ENCODE measurements at places on chromosomes 12 and 14.

DNA sequence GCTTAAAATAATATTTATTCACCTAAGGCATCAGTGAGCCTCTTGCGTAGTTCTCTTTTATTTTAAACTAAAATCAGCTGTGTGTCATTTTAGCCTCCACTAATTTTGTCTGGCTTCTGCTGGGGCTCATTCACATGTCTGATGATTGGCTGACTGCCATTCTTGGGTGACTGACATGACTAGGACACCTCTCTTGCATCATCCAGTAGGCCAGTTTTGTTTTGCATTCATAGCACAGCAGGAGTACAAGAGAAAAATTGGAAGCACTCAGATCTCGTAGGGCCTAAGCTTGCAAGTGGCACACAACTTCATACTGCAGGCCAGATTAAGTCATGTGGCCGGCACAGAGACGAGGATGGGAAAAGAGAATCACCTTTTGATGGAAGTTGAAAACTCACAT, 1226.5 kb downstream of the GALC start:
- H3K4me3 ChIP-seq, result no peak overlapping the region
- H3K36me3 ChIP-seq, result no peaks in the 10 kb centered on the region
- no peak for DNase-seq
- H3K27ac ChIP-seq, result no peak overlapping the region

DNA sequence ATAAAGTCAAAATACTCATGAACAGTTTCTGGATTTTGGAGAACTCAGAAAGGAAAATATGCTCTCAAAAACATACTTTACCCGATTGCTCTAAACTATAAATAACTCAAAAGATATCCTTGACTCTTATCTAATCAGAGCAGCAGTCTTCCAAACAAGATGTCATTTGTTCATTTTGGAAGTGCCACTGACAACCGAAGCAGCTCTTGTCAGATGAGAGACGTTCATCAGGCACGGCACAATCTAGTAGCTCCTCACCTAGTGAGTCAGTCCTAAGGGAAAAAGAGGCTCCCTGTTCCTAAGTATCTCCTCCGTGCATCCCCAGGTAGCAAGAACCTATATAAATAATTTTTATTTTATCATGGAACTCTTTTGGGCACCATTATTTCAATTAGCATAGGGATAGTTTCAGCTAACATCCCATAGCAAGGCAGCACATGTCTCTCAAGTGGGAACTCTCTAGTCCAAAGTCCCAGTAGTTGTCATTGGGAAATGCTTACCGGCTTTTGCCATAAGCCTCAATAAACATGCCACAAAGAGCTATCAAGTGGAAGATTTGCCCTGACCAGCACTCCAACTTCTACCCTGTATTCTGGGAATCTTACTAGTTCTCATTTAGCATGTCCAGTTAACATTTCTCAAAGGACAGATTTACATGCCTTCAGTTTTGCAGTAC, 14.1 kb upstream of the TMEM263 start:
- H3K27ac ChIP-seq, result no peak overlapping the region
- peaks cover 43% of the 10 kb centered on the region for H3K27me3 ChIP-seq
- DNase-seq, result no peak
- H3K4me3 ChIP-seq, result no peak overlapping the region
- H3K4me1 ChIP-seq, result no peaks in the 10 kb centered on the region

- H3K27me3 ChIP-seq, result no peaks in the 10 kb centered on the region
- no peak for DNase-seq
- H3K36me3 ChIP-seq, result no peaks in the 10 kb centered on the region
- no peak overlapping the region for H3K27ac ChIP-seq
Measured at GRCh38 chr14:29618323-29619067, 309.2 kb downstream of the PRKD1 start.

DNA sequence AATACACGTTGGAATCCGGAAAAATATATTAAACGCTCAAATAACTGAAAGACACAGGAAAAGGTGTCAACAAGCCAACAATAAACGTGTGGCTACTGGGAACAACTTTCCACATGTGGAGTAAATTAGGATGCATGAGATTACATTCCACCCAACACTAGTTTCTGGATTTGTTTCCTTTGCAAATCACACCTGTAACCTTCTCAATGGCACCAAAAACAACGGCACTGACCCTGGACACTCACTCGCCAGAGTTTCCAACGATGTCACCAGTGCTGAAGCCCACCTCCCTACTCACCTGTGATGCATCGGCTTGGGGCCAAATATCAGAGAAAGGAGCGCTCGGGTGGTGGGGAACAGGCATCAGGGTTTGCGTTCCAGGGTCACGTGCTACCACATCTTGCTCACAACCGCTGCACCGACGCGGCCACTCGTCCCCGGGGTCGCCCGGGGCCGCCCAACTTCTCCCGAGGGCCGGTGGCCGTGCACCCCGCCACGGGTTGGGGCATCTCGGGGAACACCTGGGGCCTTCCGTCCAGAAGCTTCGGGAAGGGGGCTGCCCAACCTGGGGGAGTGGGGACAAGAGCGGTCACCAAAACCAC, 629 bp downstream of the PRDM4 start:
- peak; percentile 17 for DNase-seq
- peak overlapping the region; percentile 79 for H3K4me3 ChIP-seq
- peaks cover 6% of the 10 kb centered on the region for H3K36me3 ChIP-seq

GRCh38 chr12:72390146-72390545, 118.0 kb downstream of the TRHDE start:
- H3K36me3 ChIP-seq, result no peaks in the 10 kb centered on the region
- no peak for DNase-seq
- no peak overlapping the region for H3K27ac ChIP-seq
- H3K4me1 ChIP-seq, result no peaks in the 10 kb centered on the region

DNA sequence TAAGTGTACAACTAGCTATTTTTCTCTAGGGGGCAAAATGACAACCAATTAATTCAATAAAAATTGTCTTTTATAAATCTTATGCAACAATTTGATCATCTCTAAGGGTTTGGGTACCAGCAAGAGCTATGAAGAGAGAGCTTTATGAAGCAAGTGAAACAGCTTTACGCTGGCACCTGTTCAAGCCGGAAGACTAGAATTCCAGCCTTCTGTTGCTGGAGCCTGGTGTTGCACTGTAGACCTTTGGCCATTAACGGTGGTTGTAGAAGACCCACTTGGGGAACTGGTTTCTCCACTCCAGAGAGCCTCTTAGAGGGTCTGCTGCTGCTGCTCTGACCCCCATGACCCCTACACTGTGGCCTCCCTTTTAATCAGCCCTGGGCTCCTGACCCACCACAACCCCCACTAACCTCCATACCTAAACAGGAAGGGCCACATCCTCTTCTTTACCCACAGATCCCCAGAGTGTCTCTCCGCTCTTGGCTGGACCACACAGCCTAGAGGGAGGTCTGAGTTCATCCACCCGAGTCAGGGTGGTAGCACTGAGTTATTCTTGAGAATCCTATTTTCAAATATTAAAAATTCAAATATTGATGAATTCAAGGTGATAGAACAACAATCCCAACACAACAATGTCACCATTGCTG, 54.6 kb upstream of the STON2 start:
- H3K4me1 ChIP-seq, result no peaks in the 10 kb centered on the region

DNA sequence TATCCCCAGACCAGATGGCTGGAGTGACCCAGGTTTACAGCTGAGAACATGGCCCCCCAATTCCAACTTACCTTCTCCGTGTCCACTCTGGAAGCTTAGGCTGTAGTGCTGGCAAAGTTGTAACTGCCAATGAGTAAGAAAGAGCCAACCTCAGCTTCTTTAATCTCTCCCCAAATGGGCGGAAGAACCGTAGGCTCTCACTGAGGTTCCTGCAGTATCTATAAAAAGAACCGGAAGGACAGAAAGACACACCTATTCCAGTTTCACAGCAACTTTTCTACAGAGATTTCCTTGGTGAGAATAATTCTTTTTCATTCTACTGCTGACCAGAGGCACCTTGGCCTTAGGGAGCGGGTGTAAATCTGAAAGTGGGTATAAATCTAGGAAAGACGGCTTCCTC, at the start of gene GPRC5D:
TSS of gene GPRC5D (minus strand) at position 135 of the 400 bp plus-strand sequence. CDS start 1,786 bp downstream, outside the sequence.
- H3K27me3 ChIP-seq, result no peaks in the 10 kb centered on the region
- no peaks in the 10 kb centered on the region for H3K36me3 ChIP-seq
- DNase-seq, result no peak
- H3K4me3 ChIP-seq, result no peak within 1 kb of the TSS

- H3K36me3 ChIP-seq, result no peaks in the 10 kb centered on the region
- H3K27me3 ChIP-seq, result no peaks in the 10 kb centered on the region
Measured at GRCh38 chr12:40581889-40582288, 110.3 kb upstream of the CNTN1 start.

Measured in common myeloid progenitor, CD34-positive (primary cell).